CD4-positive, alpha-beta T cell treated with Interleukin-4 for 4 hours (primary cell): ENCODE measurements at places on chromosomes 6 and 20.

GRCh38 chr6:85469276-85470022 lies 19.6 kb downstream of the NT5E start:
- no peak for DNase-seq

GRCh38 chr6:52537001-52537753 lies 39.7 kb downstream of the TRAM2 start:
- no peak for DNase-seq

DNA sequence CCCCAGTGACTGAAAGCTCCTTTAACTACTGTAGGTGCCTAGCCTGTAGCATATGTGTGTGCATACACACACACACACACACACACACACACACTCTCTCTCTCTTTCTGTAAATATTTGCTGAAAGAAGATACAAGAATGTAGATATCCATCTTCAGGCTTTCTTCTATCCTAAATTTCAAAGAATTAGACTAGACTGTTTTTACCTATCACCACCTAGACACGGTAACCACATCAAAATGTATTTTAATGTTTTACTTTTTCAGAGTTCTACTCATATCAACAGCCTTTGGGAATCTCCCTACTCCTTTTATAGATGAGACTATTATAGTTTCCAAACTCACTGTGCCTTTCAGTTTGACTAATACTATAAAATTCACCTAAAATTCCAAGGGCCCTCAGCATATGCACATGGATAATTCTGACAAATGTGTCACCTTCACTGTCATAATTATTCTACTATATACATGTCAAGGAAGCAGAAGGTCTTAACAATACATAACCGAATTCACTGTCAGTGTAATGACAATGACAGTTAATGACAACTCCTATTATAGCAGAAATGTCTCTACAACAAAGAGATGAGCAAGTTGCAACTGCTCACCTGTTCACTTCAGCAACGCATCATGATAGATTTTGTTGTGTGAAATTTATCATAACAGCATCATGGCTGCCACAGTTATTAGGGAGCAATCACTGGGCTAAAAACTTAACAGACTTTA lies 236.5 kb downstream of the GMPR start:
- peak; percentile 80 for DNase-seq

DNA sequence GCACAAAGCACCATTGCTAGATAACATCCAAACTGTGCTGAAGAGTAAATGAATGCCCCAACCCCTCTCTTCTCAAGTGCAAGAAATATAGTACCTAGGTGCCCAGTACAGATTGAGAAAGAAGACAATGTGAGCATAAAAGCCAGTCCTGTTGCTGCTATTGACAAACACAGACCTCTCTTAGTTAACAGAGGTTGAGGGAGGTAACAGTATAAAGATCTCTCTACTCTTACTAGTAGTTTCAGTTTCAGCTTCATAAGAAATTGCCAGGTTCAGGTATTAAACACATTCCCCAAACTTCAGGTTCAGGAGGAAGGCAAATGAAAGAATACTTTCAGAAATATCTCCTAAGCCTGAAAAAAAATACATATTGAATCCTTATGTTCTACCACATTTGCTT lies 31.4 kb downstream of the TBC1D32 start:
- DNase-seq: no peak

DNA sequence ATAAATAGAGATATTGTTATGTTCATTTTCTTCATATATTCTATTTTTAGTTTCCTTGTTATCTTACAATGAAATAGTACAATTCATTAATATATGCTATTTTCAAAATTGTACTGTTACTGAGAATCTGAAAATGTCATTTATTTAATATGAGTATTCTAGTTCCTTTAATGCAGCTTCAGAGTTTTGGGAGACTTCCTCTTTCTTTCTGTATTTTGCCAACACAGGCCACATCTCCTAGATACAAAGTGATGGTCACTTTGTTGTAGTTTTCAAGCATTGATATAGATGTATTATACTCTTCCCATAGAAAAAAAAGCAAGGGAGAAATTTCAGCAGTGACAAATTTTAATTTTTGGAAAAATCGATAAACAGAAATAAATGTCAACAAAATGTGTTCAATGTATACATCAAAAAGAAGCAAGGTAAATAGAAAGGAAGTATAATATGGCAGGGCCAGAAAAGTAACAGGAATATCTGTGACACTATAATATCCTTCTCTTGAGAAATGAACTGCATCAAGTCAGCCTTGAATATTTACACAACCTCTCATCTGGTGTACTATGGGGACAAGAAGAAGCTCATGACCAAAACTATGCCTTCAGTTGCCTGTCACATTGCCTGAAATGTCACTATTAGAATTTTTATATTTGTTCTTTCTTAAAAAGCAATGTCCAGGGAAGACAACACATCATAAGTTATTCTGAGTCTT lies 396.0 kb downstream of the TBC1D32 start:
- no peak for DNase-seq

GRCh38 chr6:89287351-89288028 lies 27.6 kb downstream of the GABRR2 start:
- DNase-seq: no peak

GRCh38 chr6:168385037-168385759 lies 55.8 kb upstream of the SMOC2 start:
- no peak for DNase-seq

- DNase-seq: no peak
Observed at GRCh38 chr6:103269581-103269980, 1590.1 kb downstream of the HACE1 start.

- DNase-seq: no peak
Observed at GRCh38 chr20:16272780-16273360, 300.4 kb downstream of the KIF16B start.
